ENCODE measurements at places on chromosomes 6 and 20.

- DNase-seq, result no peak
Measured at GRCh38 chr6:46357591-46357990, 133.7 kb downstream of the RCAN2 start.

DNA sequence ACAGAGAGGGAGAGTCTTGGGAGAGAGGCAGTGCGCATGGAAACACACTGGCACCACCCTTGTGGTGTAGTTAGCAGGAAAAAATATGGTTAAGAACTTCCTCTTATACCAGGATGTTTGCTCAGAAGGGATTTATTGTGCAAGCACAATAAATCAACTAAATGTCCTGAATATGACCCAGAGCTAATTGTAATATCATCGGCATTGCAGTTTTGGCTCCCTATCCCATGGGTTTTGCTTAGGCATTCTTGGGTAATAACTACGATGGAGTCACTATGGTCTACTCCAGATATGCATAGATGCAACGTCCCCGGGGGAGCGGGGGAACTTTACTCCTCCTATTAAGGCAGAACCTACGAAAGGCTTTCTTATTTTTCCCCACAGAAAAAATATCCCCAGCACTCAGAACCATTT lies 751.6 kb downstream of the EYS start:
- no peak for DNase-seq

DNA sequence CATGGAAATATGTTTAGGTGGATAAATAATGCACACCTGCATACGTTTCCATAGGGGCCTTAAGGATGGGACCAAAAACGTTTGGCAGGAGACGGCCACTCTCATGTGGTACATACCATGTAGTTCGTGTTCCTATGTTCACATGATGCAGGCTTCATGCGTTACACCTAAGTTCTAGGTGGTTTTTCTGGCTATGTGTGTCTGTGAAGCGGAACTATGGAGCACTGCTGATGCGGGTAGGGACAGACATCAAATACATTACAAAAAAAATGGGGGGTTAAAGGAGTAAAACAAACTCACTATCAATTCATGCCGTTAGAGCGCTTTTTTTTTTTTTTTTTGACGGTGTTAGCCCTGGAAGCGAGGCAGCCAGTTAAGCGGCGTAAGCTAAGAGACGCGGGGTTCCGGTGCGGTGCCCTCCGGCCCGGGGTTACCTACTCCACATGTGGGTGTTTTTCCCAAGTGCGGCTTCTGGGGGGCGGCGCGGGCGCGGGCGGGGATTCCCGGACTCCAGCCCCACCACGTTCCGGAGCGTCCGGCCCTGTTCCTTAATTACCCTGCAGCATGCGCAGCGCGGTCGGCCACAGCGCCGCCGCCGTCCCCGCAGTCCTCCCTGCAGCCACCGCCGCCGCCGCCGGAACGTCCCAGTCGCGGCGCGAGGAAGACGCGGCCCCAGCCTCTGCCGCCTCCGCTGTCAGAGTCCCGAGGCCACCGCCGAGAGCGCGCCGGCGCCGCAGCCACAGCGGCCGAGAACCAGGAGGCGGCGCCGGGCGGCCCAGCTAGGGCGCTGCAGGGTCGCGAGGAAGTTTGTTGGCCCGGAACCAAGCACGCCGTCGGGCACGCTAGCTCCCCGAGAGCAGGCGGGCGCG lies 648 bp downstream of the COL19A1 start:
- DNase-seq, result peak; percentile 35

- DNase-seq, result no peak
Measured at GRCh38 chr6:160714731-160715316, 12.8 kb downstream of the PLG start.

GRCh38 chr6:21588481-21589351 lies 4.8 kb upstream of the SOX4 start:
- DNase-seq, result no peak

GRCh38 chr20:17345321-17345720 lies 118.5 kb downstream of the PCSK2 start:
- no peak for DNase-seq

DNA sequence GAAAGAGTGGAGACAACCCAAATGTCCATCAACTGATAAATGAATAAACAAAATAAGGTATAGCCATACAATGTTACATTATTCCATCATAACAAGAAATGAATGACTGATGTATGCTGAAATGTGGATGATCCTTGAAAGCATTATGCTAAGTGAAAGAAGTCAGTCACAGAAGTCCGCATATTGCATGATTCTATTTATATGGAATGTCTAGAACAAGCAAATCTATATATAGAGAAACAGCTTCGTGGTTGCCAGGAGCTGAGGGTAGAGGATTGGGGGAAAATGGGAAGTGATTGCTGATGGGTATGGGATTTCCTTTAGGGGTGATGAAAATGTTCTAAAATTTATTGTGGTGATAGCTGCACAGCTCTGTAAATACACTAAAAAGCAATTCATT lies 196.8 kb downstream of the ATXN1 start:
- no peak for DNase-seq

GRCh38 chr20:23926944-23927872 lies 47.7 kb upstream of the CST5 start:
- DNase-seq, result no peak

DNA sequence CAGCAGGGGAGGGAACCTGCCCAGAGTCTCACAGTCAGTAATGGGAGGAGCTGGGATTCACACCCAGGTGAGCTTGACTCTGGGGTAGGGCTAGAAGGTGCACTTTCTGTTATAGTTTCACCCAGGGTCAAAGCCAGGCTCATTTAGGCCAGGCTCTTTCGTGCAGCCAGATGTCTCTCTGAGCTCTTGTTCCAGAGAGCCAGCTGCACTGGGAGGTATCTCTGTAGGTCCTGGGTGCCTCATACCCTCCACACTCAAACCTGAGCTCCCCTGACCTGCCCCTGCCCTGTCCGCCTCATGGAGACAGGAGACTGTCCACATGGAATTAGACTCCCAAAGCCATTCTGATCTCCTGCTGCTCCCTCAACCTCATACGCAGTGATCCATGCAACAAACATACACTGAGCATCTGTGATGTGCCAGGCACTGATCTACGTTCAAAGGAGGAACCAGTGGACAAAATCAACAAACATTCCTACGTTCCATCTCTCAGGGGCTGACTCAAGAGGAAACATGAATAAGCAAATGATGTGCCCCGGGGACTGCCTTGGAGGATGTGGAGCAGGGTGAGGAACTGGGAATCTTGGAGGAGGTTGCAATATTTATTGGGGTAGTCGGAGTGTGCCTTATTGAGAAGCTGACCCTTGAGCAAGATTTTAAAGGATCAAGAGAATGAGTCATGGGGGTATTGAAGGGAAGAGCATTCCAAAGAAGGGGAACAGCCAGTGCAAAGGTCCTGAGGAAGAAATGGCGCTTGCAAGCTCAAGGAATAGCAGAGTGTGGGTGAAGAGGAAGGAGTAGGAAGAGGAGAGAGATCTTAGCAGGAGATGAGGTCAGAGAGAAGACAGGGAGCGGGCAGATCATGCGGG lies 71.3 kb upstream of the TOX2 start:
- DNase-seq, result no peak

- no peak for DNase-seq
Measured at GRCh38 chr6:132005178-132005577, 54.0 kb upstream of the CCN2 start.

DNA sequence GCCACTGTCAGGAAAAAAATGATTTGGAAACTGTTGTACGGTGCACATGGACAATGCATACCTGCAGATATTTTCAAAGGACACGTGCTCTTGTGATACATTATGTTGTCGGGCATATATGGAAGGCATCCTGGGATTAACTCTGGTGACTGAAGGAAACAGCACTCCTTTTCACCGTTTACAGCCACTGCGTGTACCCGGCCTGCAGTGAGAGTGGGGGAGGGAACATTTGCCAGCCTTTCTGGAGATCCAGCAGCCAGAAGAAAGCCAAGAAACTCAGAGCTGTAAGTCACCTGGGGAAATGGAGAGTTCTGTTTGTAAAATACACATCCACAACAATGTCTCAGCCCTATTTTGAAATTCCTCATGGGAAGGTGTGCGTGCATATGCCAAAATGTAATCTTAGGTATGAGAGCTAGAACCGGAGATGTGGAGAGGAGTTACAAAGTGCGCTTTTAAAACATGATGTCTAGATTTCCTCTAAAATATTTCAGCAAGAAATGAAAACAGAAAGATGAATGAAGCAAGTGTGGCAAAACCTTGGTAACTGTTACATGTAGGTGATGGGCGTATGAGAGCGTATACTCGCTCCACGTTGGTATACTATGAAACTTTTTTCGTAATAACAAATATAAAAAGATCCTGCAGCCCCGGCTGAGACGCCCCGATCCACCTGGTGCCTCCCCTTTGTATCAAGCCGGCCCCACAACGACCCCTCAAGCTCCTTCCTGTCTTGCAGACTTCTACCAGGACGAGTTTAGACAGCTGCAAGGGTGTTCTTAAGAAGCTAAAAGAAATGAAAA lies 8.6 kb upstream of the FOXF2 start:
- DNase-seq, result no peak

GRCh38 chr6:100217225-100218012 lies 223.4 kb upstream of the MCHR2 start:
- DNase-seq, result no peak

DNA sequence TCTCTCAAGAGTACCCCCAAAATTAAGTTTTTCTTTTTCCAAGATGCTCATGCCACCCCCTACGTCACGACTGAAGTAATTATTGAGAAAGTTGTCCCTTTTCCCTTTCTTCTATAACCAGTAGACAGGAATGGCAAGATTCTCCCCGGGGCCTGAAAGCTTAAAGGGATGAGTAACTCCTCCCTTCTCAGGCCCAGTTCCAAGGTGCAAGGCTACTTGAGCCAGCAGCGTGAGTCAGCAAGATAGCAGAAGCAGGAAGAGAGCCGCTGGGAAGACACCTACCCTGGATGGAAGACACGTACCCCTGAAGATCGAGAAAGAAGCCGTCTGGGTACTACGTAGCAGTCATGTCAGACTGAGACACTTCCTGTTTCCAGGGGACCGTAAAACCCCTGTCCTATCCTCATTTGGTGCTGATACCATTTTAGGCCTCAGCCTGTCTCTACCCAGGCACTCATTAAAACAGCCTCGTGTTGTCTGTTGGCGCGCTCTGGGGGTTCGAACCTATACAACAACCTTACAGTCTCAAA lies 241.0 kb downstream of the ADGRG6 start:
- no peak for DNase-seq

DNA sequence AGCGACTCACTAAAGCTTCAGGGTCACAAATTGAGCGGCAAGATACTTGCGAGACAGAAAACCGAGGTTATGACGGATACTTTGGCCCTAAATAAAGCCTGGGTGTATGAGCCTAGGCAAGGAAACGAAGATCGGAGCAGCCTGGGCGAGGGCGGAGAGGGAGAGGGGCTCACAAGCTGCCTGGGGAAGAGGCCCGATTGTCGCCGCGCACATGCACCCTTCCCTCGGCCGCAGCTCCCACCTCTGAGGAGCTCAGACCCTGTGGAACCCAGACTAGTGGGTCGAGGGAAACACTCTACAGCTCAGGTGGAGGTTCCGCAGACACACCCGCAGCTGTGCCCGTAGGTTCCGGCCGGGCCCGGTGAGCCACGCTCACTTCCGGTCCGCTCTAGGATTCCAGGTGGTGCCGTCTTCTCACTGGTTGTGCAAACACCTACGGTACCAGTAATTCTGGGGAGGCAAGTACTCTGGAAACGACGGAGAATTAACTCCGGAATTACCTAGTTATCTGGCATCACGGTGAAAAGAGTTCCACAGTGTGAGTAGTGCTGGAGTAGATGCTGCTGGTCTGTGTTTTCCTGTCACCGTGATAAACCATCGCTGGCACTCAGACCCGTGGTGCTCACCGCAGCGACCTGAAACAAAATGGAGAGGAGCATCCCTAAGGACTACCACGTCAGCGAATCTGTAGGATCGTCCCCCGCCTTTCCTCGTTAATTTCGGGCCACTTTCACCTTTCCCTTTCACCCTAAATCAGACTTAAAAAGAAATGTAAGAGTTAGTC lies 61.5 kb downstream of the GPX5 start:
- DNase-seq, result peak; percentile 44

DNA sequence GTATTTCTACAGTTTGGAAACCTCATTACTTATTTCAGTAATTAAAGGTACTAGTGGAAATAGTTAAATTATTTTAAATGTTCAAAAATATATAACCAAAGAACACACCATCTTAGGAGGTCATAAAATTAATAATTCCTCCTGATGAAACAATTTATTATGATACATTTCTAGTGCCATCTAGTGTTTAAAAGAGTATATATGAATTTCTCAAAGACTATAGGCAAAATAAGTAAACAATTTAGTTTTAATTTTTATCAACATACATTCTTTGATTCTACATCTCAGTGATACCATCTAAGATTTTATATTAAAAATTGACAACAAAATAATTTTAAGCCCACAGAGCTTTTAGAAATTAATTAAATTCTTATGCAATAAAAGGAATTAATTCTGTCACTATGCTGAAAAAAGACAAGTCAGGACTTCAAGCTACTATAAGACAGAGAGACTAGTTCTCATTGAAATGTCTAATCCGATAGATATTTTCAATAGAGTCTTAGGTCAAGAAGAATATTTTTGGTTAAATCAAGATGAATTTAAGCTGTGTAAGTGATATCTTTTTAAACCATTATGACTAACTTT lies 107.8 kb upstream of the RNF217 start:
- no peak for DNase-seq

DNA sequence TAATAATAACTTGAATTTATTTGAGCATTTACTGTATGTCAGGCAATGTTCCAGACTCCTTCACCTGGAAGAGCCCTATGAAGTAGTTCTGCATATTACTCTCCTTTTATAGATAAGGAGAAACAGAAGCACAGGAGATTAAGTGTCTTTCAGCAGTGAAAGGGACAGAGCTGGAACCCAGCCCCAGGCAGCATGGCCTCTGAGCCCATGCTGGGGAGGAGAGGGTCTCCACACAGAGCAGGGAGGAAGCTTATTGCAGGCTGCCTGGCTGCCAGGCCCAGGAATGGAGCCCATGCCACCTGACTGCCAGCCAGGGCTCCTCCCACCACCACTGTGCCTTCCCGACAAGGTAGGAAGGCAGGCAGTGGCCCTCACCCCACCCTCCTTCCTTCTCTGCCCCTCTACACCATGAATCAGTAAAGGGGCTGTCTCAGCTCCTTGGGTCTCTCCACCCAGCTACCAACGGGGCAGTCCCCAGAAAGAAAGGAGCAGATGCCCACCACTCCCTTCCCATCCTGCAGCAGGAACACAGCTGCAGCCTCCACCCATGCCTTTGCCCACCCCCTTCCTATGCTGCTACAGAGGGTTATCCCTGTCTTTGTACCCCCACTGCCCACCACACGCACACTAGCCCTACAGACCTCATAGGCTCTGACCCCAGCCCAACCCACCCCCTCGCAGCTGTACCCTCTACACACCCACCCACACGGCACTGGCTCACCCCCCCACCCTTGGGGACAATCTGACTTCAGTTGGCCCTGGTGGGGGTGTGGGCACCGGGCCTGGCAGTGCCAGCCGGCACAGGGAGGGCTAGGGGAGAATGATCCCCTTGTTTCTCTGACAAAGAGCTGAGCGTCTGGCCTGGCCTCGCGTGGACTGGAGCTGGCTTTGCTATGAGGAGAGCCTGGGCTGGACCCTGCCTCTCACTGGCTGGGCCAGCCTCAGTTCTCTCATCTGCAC lies 41.8 kb downstream of the TFEB start:
- DNase-seq, result no peak
